ENCODE measurements at places on chromosomes 11 and 22.

DNA sequence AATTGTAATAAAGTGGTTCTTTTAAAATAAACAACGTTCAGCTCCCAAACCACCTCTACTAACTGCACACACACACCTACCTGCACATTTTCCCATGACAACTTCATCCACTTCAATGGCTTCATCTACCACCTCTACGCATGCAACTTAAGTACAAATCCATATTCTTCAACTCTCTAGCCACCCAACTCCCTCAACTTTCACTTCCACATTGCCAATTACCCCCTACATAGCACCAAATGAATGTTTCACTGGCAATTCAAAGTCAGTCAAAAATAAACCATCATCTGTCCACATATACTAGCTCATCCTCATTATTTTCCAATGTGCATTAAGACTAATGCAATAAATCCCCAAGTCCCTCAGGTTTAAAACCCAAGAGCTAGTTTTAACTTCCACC lies 50.7 kb upstream of the ARHGAP32 start:
- DNase-seq: no peak

- no peak for DNase-seq
These were observed 4.2 kb upstream of the FAM118A start for GRCh38 chr22:45305456-45306075.

DNA sequence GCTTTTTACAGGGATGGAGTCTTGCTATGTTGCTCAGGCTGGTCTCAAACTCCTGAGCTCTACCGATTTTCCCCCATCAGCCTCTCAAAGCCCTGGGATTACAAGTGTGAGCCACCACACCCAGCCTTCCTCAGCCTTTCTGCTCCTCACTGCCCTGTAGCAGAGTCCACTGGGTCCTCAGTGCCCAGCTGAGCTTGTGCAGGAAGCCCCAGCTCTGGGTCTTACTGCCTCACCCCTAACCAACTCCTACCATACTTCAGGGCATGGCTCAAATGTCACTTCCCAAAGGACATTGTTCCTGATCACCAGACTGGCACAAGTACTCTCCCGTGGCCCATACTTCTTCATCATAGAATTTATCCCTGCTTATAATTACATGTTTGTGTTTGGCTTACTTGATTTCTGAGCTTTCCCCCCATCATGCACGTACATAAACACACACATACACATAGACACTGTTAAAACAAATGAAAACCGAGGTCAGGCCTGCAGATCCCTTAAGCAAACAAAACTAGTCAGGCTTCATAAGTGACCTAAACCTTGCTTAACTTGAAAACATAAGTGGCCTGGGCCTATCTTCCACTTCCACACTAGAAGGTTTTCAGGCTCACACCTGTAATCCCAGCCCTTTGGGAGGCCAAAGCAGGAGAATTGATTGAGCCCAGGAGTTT lies 14.0 kb upstream of the SLC43A3 start:
- no peak for DNase-seq

DNA sequence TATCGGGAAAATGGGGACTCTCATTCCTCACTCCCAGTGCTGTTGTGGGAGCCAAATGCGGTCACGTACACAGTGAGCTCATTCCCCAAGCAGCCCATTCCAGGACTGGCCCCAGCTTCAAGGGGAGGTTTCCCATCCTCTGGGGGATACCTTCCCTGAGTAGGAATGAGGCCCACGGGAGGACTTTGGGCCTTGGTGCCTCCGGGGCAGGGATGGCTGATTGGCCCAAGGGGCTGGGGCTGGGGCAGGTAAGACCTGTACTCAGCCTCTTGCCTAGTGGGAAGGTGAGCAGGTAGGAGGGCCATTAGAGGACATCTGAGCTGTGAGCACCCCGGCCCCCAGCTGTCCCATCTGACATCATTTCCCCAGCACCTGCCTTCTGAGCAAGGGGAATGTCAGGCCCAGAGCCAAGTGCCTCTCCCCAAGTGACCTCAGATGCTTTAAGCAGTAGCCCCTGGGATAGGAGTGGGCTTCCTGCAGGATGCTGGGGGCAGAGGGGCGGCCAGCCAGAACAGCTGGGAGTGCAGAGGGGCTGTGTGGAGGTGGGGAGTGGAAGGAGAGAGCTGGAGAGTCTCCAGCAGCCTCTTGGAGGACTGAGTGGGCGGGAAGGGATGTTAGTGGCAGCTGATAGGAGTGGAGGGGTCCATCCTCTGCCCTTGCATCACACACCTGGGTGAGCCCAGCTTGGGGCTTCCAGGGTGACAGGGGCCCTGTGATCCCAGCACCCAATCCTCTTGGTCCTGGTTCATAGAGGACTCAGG lies 58.4 kb downstream of the CD82 start:
- no peak for DNase-seq

GRCh38 chr22:24285245-24285644 lies 14.6 kb downstream of the SPECC1L start:
- DNase-seq: no peak

Measured in hematopoietic multipotent progenitor cell treated with erythropoietin and hydrocortisone succinate and interleukin-3 and kit ligand, for 17 days (in vitro differentiated cells).